ENCODE measurements at places on chromosomes 5 and 9. TPM values are rescaled to one million over a fixed set of nuclear protein-coding genes. Genes with fewer than 3 reads are reported as not detected.

POU5F2 gene
- 1.3 TPM for total RNA-seq

TLX3 gene
- total RNA-seq: not detected

COL5A1 gene
- 295 TPM for total RNA-seq

CAMK4 gene
- total RNA-seq: 3.2 TPM

KIF2A gene
- total RNA-seq: 69.1 TPM
